ENCODE measurements at places on chromosomes 16 and 17. TPM values are rescaled to one million over a fixed set of nuclear protein-coding genes. Genes with fewer than 3 reads are reported as not detected.

DNA sequence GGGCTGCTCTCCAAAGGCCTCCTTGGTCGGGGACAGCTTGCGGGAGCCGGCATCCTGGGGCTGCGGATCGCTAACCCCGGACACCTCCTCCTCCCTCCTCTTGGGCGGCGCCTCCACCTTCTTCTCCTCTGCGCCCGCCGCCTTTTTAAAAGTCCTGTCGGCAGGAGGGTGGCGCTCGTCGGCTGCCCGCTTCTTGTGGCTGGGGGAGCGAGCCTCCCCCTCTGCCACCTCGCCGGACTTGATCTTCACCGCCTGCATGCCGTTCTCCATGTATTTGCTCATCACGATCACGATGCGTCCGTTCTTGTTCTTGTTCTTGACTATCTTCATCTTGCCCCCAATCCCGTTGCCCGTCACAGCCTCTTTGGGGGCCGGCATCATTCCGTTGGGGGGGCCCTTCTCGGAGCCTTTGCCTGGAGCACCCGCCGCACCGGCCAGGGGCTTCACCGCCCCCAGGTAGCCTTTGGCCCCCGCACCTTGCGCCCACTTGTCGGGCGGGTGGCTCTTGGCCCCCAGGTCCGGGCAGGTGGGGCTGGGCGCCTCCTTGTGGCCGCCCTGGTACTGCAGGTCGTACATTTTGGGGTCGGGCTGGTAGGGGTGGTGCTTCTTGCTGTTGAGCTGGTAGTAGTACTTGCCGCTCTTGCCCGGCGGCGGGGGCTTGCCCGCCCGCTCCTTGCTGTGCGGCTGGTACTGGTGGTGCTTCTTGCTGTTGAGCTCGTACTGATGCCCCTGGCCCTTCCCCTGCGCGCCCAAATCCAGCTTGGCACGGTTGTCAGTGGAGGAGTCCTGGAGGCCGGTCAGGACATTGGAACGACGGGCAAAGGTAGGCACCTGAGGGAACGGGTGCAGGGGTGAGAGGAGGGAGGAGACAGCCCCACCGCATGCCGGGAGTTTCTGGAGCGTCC lies 4.4 kb downstream of the CBX4 start:
- DNase-seq, result no peak

GRCh38 chr17:77909236-77909635 lies 49.3 kb upstream of the TNRC6C start:
- peak; percentile 69 for DNase-seq

The SENP3 gene
- 33.0 TPM for total RNA-seq

The AOC2 gene
- 0.43 TPM for total RNA-seq

The USP22 gene
- total RNA-seq, result 146 TPM

The NR1D1 gene
- 24.9 TPM for total RNA-seq

The SLC5A11 gene
- total RNA-seq, result not detected

DNA sequence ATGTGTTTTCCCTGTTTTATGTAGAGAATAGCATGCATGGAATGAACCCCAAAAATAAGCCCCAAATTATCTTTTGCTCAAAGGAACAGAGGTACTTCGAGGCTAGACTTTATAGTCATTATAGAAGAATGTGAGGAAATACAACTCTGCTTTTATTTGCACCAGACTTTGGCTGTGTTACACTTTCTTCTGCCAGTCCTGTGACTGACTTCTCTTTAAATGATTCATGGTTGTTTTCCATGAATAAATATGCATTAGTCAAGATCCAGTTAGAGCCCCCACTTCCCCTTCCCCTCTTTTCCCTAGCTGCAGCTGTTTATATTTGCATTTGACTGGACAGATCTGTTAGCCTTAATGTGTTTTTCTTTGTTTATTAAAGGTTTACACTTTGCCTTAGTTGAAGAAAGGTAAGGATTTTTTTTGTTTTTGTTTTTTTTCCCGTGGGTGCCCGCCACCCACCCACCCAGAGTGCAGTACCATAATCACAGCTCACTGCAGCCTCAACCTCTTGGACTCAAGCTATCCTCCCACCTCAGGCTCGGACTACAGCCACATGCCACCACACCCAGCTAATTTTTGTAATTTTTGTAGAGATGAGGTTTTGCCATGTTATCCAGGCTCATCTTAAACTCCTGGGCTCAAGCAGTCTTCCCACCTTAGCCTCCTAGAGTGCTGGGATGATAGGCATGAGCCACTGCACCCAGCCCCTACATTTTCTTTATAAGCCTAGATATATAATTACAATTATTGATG lies 152.6 kb downstream of the CYB561 start:
- no peak for DNase-seq

DNA sequence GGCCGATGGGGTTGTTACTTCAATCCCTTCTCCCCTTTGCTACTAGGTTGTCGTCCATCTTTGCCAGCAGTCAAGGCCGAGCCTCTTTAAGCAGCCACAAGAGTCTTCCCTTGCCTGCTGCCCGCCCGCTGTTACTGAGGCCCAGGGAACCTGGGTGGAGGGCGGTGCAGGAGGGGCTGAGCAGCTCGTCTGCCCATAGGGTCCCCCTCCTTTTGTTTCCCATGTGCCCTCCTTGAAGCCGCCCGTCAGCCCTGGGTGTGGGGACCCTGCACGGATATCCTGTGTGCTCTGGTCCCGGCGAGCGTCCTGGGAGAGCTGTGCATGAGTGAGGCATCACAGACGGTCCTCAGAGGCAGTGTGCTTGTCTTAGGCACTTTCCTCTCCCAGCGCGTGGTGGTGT lies 37.9 kb upstream of the CAPN15 start:
- no peak for DNase-seq

DNA sequence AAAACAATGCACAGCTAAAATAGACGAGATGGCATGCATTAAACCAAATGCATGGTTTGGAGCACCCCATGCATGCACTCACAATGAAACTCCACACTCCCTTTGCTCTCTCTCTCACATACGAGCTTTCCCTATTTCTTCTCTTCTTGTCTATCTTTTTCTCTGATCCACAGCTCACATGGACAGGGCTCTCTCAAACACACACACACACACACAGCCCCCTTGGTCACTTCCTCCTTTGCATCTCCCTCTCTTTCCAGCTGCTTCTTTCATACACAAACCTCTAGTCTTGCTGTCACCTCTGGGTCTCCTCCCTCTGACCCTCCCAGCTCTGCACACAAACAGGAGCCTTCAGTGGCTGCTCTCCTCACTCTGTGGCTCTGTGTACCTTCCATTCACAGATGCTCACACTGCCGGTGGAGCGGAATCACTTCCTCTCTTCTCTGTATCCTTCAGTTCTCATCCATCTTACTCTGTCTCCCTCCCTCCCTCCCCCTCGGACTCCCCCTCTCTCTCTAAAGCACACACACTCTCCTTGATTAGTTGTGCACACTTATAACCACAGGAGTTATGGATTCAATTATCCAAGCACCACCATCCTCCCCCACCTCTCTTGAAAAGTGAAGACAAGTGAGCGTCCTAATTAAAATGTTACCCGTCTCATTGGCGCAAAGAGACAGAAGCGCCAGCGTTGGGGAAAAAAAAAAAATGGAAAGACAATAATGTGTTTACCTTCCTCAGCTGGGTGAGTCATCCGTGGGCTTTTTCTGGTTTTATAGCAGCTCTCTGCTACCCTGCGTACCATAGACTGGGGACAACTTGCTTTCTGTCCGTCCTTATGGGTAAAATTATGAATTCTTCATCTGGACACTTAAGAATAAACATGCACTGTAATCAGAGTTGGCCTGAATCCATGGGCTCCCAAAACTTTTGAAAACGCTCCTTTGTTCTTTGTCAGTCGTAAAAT lies 90.8 kb downstream of the SHISA6 start:
- no peak for DNase-seq

DNA sequence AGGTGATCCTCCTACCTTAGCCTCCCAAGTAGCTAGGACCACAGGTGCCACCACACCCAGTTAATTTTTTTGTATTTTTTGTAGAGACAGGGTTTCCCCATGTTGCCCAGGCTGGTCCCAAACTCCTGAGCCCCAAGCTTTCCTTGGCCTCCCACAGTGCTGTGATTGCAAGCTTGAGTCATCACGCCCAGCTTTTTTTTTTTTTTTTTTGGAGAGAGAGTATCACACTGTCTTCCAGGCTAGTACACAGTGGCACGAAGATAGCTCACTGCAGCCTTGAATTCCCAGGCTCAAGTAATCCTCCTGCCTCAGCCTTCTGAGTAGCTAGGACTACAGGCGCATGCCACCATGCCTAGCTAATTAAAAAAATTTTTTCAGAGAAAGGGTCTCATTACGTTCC lies 27.2 kb downstream of the HEATR9 start:
- DNase-seq, result no peak

- DNase-seq, result no peak
Measured at GRCh38 chr16:58933186-58933585, 199.1 kb upstream of the GOT2 start.

GRCh38 chr16:48537909-48538745 lies 71.9 kb downstream of the N4BP1 start:
- peak; percentile 83 for DNase-seq

The PRRT2 gene
- total RNA-seq, result 3.2 TPM

The CSH2 gene
- total RNA-seq, result not detected

GRCh38 chr16:14015948-14016347 lies 55.2 kb upstream of the MRTFB start:
- DNase-seq, result no peak

- no peak for DNase-seq
Measured at GRCh38 chr17:78501241-78502036, 75.8 kb downstream of the DNAH17 start.

DNA sequence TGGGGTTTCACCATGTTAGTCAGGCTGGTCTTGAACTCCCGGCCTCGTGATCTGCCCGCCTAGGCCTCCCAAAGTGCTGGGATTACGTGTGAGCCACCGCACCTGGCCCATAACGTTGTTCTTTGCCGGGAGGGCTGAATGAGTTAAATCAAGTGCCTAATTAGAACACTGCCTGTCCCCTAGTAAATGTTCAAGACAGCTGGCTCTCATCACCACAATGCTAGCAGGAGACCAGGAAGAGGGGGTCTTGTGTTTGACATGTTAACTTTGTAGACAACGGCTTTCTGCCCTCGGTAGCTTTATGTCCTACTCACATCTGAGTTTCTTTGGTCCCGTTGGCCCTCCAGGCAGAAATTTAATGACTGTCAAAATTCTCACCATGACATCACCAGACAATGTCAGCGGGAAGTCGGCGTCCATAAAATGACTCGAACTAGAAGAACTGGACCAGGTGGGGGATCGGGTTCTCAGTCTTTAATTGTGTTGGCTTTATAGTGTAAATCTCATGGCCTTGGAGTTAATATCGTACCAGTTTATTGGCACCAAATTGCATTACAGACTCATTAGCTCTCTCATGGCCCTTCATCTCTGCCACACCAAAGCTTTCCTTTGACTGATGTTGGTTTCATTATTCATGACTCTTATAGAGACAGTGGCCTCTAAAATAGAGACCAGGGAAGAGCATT lies 11.4 kb upstream of the ITPRIPL2 start:
- DNase-seq, result no peak

- no peak for DNase-seq
Measured at GRCh38 chr17:36136439-36136838, 32.8 kb downstream of the CCL4 start.

The NOS2 gene
- total RNA-seq, result 0.22 TPM

DNA sequence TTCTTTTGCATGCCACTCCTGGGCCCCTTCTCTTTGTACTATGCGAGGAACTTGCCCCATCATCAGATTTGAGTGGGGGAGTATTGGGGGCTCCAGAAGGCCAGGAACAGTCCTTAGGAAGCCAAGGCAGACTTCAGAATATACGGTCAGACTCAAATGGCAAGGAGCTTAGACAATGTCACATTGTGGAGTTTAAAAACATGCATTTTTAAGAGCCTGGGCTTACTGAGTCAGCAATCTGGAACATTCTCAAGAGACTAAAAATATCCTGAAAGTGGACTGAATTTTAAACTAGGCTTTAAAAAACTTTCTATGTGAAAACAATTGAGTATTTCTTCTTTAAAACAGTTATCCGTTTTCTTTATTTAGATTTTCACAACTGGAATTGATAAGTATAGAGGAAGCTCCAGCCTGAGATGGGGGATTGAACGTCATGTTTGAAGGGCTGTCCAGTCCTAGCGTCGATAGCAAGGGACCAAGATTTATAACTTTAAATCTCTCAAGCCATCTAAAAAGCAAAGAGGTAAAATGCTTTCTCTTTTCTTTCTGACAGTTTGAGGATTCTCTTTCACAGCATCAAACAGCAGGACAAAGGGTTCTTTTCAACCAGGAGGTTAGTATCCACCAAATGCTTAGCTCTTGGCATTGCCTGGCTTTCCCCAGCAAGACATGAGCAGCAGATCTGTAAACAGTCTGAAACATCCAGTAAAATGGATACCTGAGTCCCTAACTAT lies 45.8 kb upstream of the CDRT4 start:
- DNase-seq, result no peak

DNA sequence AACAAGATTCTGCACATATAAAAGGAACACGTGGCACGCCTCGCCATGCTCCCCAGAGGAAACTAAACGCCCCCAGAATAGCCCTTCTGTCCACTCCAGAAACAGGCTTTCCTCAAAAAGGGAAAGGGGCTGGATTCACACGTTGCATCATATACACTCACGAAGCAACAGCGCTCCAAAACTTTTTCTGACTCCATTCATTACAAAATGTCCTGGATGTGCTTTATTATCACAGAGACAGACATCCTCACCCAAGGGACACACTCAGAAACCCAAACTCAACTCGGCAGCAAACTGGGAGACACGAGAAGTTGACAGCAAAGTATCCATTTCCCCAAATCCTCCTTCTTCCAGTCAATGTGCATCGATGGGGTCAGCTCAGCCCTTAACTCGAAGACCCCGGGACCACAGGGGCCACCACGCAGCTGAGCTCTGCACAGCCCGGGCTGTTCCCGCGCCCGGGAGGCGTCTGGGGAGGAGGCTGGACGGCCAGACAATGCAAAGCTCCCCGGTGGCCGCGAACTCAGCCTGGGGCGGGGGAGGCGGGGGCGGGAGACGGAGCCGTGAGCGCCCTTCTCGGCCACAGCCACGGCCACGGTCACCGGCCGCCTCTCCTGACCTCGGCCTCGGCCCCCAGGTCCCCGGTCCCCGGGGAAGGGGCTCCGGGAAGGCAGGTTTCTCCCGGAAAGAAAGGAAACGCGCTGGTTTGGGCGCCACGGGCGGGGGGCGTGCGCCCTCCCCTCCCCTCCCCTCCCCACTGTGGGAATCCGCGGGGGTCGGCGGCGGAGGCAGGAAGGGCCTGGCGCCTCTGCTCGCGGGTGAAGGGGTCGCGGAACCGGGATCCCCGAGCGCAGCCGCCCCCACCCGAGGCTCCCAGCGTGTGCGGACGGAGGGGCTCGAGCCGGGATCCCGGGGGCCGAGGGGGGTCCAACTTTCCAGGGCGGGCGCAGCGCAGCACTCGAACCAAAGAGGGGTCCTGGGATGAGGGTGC lies 1.2 kb downstream of the NXN start:
- no peak for DNase-seq

DNA sequence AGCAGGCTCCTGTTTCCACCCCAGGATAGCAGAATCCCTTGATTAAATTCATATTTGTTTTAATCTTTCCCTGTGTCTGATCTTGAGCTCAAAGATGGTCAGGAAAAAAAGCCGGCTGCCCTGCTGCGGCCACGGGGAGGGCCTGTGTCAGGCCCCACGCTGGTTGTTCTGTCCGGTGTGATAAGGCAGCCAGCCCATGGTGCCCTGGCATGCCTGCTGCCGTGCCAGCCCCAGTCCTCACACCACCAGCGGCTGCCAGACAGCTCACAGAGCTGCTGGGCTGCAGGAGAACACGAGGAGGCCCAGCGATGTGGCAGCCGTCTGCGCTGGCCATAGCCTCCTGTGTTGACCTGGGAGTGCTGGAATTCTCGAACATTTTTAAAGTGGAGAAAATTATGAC lies 34.7 kb upstream of the BRD7 start:
- no peak for DNase-seq

- DNase-seq, result no peak
Measured at GRCh38 chr17:9020824-9021157, 519 bp upstream of the NTN1 start.

GRCh38 chr17:44266402-44267164 lies 1.4 kb downstream of the SLC4A1 start:
- DNase-seq, result no peak

The RSKR gene
- 5.0 TPM for total RNA-seq
